ENCODE measurements at places on chromosomes 7 and 10. TPM values are rescaled to one million over a fixed set of nuclear protein-coding genes. Genes with fewer than 3 reads are reported as not detected.

Gene KNDC1
- total RNA-seq = not detected

Gene CYP2E1
- total RNA-seq = 0.61 TPM

Gene MOGAT3
- not detected for total RNA-seq

Gene PPP1R9A
- total RNA-seq = not detected

Gene FOXI2
- total RNA-seq = not detected

Gene ZNF438
- total RNA-seq = 3.1 TPM
